Muscle of leg (tissue), 16 donors: ENCODE measurements at places on chromosomes 1 and 21.
A peak's percentile ranks its signal among the peaks of the same experiment; 100 is the strongest.

DNA sequence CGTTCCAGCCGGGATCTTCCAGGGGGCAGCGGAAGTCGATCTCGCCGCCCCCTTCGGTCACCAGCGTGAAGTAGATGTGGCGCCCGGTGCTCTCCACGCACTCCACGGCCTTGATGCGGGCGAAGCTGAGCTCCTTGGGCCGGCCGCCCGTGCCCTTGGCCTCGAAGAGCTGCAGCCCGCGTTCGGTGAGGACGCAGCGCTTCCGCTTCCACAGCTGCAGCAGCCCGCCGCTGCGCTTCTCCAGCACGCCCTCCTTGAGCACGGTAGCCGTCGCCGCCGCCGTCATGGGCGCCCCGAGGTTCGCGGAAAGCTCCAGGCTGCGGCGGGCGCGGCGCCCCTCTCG lies 516 bp downstream of the PHLDA3 start:
- DNase-seq, result peak; percentile 60

- DNase-seq, result no peak
Measured at GRCh38 chr1:161096015-161096414, 2.1 kb upstream of the KLHDC9 start.

- DNase-seq, result peak; percentile 87
Measured at GRCh38 chr1:41662061-41662764, 177.7 kb upstream of the EDN2 start.

DNA sequence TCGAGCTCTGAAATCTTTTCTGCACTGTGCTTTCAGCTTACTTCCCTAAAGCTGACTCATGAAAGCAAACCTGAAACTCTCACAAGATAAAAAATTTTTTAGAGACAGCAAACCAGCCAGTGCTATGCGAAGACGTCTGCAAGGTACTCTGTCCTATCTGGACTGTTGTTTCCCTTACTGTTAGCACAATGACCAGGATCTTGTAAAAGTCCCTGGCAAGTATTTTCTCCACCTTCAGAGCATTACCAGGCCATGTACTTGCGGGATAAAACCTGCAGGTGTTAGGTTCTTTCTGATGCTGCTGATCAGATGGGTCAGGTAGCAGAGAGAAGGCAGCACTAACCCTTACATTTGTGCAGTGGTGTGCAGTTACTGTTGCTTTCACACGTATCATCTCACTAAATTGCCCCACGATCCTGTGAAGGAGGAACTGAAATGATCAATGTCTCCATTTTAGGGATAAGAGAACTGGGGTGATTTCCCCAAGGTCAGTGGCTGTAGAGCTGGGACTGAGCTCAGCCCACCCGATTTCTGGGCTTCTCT lies 56.6 kb downstream of the PLXNA2 start:
- no peak for DNase-seq

GRCh38 chr21:44716984-44717383 lies 5.6 kb upstream of the TSPEAR start:
- peak; percentile 62 for DNase-seq

DNA sequence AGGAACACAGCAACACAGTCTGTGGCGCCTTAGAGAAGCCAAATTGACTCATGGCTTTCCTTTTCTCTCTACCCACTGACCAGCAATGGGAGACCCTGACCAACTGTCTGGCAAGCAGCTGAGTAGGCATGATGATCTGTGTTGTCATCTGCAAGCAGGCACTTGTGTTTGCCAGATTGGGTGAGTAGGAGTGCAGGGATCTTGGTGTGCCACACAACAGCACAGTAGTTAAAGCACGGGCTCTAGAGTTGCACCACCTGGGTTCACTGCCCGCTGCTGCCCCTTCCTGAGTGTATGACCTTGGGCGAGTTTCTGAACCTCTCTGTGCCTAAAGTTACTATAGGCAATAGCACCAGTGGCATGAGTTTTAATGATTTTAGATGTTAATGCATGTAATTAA lies 95.7 kb upstream of the CD53 start:
- DNase-seq, result no peak

- peak; percentile 81 for DNase-seq
Measured at GRCh38 chr21:16363518-16363917, 633.7 kb downstream of the USP25 start.

DNA sequence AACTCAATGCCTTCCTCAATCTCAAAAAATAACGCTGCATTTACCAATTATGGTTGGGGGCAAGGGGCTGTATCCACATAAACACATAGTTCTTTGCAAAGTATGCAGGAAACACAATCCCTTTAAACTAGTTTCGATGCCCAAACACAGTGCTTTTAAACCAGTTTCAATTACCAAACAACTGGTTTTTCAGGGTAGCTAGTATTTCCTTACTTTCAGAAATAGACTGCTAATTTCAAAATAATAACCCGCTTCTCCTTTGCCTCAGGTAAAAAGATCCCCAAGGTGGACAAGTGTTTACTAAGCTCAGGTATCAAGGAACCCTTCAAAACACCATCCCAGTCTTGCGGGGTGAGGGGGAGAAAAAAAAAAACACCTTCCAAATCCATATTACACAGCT lies 2.8 kb downstream of the SIPA1L2 start:
- no peak for DNase-seq

DNA sequence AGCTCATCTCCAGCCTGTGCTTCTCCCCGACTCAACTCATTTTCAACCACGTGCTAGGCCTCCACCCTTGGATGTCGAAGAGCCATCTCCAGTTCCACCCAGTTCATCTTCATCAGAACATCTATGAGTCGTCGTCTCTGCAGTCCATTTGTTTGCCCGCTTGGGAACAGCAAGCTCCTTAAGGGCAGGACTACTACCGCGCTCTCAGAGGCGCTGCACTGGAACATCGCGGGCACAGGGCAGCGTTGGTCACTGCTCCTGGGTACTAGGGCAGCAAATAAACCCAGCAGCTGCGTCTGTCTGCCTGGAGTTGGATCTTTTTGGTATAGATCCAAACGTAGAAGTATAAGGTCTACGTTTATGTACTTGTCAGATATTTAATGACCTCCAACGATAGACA lies 478 bp upstream of the PRDM2 start:
- no peak for DNase-seq

GRCh38 chr1:52836035-52836434 lies 6.5 kb upstream of the ZYG11A start:
- no peak for DNase-seq

- DNase-seq, result no peak
Measured at GRCh38 chr1:214708321-214708955, 105.4 kb downstream of the CENPF start.

DNA sequence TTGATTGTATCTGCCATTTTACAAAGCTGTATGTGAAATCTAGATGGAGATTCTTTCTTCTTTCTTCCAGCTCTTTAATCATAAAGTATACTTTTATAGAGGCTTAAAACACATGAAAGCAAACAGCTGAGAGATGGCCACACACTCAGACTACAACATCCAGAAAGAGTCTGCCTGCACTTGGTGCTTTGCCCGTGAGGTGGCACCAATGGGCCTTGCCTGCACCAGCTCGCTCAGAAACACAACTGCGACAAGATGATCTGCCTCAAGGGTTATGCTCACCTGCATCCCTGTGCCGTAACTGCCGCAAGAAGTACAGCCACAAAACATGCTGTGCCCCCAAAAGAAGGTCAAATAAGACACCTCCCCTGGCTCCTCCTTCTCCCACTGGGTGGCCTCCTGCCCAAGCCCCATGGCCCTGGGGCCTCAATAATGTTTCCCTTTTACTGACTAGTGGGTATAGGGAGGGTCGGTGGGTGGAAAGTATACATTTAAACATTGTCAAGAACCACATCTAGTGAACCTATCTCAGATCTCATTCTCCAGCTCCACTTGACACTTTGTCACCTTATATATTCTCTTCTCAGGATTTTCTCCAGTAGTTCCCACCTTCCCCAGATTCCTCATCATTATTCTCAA lies 66.7 kb upstream of the ANGPTL3 start:
- peak; percentile 40 for DNase-seq

- DNase-seq, result no peak
Measured at GRCh38 chr21:42515708-42516502, 2.3 kb downstream of the SLC37A1 start.

DNA sequence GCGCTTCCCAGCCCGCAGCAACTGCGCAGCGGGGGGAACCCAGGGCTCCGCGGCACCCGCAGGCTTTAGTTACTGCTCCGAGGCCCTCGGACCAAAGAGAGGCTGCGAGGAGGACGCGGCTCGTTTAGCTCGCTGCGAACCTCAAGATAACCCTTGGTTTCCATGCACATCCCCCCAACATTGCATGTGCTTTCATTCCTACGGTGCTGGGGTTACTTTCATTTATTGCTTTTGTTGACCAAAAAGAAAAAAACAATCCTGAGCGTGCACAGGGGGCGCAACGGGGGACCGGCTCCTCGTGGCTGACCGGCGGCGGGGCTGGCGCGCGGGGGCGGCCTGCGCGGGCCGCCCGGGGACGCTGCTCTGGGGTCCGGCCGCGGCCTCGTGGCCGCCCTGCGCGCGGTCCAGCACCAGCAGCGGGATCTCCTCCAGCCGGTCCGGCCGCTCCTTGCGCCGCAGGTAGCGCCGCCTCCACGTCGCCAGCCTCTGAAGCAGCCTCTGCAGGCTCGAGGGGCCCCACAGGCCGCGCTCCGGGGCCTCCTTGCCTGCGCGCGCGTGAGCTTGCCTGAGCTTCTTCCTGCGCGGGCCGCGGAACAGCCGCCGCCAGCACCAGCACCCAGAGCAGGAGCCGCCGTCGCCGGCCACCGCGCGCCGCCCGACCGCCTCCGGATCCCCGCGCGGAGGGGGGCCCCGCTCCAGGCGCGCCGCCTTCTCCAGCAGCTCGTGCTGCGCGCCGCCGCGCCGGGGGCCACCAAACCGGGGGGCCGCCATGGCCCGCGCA lies 77.4 kb downstream of the DESI2 start:
- peak; percentile 78 for DNase-seq

DNA sequence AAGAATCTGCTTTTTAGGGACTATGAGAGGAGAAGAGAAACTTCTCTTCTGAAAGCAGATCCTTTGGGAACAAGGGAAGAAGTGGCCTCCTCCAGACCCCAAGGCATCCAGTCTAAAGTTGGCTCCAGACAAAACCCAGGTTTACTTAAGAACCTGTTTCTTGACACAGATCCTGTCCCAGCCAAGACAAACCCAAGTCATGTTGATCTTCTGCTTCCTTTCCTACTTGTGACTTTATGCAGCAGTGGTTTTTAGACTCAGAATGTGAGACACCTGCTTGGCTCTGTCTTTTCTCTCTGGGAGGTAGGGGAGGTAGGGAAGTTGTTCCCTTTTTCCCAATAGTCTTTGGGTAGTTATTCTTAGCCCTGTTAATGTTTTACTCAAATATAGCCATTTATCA lies 38.3 kb downstream of the ELAPOR1 start:
- DNase-seq, result no peak

DNA sequence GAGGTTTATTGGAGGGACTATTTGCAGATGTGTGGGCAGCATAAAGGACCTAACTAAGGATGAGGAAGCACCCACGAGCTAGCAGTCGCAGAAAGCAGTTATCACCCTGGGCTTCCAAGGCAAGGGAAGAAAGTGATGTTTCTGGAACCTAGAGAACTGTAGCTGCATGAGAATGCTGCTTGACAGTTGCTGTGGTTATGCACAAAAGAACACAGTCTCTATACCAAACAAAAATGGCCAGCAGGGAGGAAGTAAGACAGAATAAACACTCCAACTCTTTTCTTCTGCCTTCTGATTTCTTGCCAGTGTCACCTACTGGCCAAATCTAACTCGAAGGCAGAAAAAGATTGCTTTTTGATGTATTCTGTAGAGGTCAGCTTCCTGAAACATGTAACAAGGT lies 190.2 kb downstream of the RASAL2 start:
- no peak for DNase-seq

DNA sequence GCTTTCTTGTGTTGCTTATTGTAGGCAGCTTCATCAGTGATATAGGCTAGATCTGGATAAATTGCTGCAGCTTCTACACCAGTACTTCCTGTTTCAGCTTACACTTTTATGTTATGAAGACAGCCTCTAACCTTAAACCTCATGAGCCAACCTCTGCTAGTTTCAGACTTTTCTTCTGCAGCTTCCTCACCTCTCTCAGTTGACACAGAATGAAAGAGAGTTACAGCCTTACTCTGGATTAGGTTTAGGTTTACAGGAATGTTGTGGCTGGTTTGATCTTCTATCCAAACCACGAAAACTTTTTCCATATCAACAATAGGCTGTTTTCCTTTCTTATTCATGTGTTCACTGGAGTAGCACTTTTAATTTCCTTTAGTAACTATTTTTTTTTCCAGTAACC lies 76.9 kb upstream of the RNPC3 start:
- no peak for DNase-seq

DNA sequence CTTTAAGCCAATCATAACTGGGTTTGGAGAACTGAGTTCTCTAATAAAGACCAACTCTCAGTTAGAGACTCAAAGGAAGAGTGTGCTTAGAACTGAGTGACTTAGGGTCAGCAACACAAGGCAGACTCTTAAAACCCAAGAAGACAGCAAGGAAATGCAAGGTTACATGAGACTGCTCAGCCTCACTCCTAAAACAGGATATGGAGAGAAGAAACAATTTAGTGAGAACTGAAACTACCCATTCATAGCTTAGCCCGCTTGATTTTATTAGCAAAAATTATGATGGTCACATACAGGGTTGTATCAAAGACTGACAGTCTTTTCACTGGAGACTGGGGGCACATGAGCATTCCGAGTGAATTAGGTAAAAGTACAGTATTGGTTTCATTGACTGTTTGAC lies 78.9 kb upstream of the DMRTA2 start:
- no peak for DNase-seq

DNA sequence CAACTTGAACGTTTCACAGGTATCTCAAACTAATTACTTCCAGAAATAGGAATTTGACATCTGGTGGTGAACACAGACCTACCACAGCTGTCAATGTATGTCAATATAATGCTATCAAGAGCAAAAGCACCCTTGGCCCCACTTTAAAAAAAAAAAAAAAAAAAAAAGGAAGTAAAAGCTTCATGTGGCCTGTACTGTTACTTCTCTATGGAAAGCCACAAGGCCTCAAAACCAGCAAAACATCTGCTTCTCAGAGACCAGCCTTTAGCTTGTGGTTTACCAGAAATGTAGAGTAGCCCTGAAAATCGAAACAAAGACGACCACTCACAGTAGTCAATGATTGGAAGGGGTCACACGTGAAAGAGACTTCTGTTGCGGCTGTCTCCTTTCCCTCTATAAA lies 109.6 kb downstream of the SLC45A1 start:
- peak; percentile 64 for DNase-seq

GRCh38 chr1:51535006-51535592 lies 16.0 kb upstream of the EPS15 start:
- DNase-seq, result peak; percentile 64

DNA sequence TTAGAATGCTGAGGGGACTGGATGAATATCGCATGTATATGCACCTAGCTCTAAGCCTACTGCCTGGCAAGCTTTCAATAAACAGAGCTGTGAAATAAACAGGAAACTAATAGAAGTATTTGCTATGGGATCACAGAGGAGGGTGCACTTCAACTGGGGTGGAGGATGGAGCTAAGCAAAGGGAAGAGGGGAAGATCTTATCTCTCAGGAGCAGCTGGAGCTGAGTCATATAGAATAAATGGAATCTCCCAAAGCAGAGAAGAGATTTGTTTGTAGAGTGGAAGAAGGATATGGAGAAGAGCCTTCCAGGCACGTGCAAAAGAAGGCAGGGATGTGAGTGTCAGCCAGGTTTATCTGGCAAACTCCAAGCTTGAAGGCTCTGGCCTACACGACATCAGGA lies 17.0 kb upstream of the KCNA10 start:
- DNase-seq, result no peak

GRCh38 chr1:145777357-145778145 lies 46.3 kb downstream of the RNF115 start:
- DNase-seq, result peak; percentile 8

- peak; percentile 39 for DNase-seq
Measured at GRCh38 chr1:221274373-221274772, 395.1 kb downstream of the HLX start.
